Spleen (tissue), 13 donors: ENCODE measurements at places on chromosomes 2 and 18. TPM values are rescaled to one million over a fixed set of nuclear protein-coding genes. Genes with fewer than 3 reads are reported as not detected.

DES gene
- polyA plus RNA-seq, result 14.1 TPM

NRBP1 gene
- polyA plus RNA-seq, result 41.8 TPM

DNA sequence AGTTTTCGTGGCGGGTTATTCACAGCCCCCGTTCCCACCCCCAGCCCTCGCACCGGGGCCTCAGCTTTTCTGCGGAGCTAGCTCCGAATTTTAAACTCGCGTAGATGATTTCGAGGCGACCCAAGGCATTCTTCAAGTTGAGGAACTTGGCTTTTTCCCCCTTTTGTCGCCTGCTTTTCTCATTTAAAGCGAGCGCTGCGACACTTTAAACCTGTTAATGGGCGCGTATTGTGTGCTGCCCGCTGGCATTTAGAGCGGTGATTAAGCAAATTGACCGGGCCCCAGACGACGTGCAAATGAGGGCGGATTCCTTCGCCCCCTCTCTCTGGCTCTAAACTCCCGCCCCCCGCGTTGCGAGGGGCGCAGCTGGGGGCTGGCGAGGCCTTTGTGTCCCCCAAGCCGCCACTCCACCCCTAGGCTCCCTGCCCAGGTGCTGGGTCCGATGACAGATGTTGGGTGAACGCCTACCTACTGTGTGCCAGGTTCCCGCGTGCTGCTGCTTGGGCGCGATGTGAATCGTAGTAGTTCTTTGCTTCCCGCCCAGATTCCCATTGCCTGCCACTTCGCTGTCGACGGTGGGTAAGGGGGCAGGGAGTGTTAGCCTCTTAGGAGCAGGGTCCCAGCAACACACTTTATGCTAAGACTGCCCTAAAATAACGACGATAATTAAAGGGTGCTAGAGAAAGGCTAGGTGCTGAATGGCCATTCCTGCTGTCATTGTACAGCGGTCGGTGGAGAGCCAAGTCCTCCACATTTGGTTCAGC, 1.9 kb downstream of the TCF7L1 start:
- no peak for DNase-seq

DNA sequence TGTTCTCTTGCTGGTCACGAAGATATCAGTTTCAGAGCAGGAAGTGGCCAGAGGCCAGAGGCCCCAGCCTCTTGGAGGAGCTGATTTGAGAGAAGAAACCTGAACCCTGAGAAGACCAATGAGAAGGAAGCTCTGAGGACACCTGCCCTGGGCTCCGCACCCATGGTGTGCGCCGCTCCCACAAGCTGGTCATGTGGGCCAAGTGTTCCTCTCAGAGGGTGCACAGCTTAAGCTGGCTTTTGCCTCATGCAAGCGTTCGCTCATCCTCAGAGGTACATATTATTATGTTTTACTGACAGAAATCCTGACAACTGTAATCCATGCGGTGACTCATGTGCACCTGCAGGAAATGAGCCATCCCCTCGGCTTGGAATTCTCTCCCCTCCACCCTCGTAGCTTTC, 316.1 kb upstream of the MYT1L start:
- no peak for DNase-seq

CCDC142 gene
- polyA plus RNA-seq, result 9.3 TPM

DNA sequence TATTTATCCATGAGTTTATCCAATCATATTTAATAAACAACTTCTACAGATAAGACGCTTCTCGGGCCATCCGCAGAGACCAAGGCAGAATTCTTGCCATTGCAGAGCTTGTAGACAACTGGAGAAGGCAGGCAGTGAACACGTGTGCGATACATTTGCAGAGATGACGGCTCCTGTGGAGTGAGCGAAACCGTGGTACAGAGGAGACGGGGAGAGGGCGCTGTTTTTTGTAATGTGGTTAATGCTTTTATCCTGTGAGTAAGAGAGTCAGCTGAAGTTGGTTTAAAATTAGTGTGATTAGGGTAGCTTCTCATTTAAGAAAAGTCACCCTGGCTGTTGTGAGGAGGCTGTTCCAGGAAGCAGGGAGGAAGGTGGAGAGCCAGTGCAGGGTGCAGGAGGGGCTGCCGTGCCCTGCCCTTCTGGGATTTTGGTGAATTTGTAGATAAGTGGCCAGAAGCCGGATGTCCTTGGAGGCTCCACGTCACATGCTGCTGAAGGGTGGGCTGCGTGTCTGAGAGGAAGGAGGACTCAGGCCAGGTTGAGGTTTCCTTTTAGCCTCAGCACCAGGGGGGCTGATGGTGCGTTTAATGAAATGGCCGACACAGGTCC, 151.4 kb downstream of the SNTG2 start:
- no peak for DNase-seq

HOXD4 gene
- 2.1 TPM for polyA plus RNA-seq

RTKN gene
- polyA plus RNA-seq, result 6.9 TPM

TRIB2 gene
- 51.0 TPM for polyA plus RNA-seq

- no peak for DNase-seq
Observed at GRCh38 chr2:113284476-113284875, 5.8 kb upstream of the PAX8 start.

KIF5C gene
- 0.61 TPM for polyA plus RNA-seq

NT5DC4 gene
- 0.83 TPM for polyA plus RNA-seq

PRPF40A gene
- polyA plus RNA-seq, result 17.0 TPM

MRPL19 gene
- 20.3 TPM for polyA plus RNA-seq

GRCh38 chr18:57154191-57154830, 7.4 kb downstream of the BOD1L2 start:
- DNase-seq, result no peak

DNA sequence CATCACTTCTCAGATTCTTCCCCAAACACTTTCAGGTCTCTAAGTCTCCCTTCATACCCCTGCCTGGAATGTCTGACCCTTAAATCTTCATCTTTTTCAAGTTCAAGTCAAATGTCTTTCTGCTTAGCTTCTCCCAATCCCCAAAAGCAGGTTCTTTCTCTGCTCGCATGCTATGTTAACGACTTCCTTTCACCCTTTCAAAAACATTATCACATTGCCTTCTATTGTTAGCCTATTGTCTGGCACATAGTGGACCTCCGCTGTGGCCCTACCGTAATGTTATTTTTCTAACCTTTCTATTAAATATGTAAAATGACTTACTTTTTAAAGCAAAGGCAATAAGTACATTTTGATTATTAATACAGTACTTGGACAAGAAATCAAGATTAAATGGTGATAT, 2.2 kb downstream of the CDKL4 start:
- DNase-seq, result no peak
